CD4-positive, alpha-beta T cell treated with Interleukin-1 beta for 1 hour (primary cell): ENCODE measurements at places on chromosomes 1 and 21.
A peak's percentile ranks its signal among the peaks of the same experiment; 100 is the strongest.

GRCh38 chr1:32338637-32339145 lies 2.7 kb upstream of the MARCKSL1 start:
- DNase-seq: no peak

- peak; percentile 15 for DNase-seq
Measured at GRCh38 chr1:54053745-54054437, 483 bp downstream of the TCEANC2 start.

DNA sequence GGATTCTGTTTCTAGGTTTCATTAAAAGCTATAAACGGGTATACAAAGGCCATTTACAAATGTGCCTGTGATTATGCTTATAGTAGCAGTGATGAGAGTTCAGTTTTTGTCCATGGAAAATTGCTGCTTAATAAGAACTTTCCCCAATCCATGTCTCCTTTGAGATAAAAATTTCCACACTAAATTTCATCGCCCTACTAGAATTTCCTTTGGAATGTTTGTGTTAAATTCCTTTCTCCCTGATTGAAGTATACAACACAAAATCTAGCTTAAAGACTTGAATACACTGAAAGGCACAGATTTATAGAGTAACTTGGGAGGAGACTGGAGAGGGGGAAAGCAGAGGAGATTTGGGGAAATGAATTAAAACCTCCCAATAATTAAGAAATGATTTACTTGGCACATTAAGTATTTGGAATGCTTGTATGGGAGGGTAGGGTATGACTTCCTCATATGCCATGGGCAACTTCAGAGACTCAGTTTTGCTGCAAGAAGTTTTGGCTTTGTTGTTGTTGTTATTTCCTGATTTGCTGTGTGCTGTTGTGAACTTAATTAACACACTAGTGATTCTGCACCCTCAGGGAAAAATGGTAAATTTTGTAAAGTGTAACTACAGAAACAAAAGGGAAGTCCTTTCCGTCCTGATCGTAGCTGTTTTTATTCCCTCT lies 157.6 kb upstream of the LMO4 start:
- no peak for DNase-seq

- DNase-seq: no peak
Measured at GRCh38 chr1:43241413-43241836, 28.4 kb upstream of the TMEM125 start.

- no peak for DNase-seq
Measured at GRCh38 chr1:58881471-58881994, 97.7 kb upstream of the JUN start.

DNA sequence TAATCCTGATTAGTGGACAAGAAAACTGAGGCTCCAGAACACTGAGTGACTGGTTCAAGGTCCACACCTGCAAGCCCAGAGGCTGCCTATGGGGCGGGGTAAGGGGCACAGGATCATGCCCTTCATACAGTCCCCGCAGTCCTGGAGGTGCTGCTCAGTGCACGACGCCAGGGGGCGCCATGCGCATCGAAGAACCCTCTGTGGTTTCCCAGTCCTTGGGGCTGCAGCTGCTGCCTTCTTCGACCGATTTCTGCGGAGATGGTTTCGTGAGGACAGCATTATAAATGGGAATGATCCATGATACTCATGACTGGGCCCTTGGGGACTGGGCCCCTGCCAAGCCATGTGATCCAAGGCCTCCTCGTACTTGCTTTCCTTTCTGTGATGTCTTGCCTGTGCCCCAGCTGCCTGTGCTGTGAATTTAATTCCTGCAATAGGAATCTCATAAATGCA lies 37.1 kb upstream of the ARHGEF10L start:
- peak; percentile 56 for DNase-seq

DNA sequence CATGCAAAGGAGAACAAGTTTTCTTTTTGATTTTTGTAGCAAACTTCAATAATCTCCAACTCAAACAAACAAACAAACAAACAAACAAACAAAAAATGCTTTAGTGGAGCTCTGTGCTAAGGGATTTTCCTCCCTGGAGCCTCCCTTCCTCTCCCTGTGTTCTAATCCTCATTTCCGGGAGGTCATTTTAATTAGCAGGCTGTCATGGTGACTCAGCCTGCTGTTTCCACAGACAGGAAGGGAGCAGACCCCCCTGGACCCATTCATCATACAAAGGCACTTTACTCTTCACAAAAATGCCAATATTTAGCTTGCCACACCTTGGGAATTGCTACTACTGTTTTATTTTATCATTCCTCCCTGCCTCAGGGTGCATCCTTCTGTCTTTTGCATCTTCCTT lies 61.0 kb upstream of the SPATA6 start:
- DNase-seq: no peak

- DNase-seq: no peak
Measured at GRCh38 chr21:25910809-25911208, 176.0 kb downstream of the GABPA start.

GRCh38 chr1:178581351-178582303 lies 68.7 kb downstream of the TEX35 start:
- DNase-seq: peak; percentile 55

DNA sequence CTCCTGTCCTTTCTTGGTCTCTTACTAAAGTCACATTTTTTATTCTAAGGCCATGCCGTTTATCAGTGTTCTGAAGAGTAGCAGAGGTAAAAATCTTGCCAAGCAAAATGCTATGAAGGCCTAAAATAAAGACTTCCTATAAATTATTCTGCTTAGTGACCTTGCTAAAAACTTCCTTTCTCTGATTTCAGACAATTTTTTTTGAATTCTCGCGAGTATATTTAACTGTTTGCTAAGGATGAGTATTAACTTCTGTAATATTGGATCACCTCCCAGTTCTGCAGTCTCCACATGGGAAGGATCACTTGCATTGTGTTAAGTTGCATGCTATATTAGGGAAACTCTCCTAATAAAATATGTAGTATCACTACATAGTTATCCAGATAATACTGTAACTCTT lies 123.4 kb upstream of the SNX7 start:
- DNase-seq: no peak

DNA sequence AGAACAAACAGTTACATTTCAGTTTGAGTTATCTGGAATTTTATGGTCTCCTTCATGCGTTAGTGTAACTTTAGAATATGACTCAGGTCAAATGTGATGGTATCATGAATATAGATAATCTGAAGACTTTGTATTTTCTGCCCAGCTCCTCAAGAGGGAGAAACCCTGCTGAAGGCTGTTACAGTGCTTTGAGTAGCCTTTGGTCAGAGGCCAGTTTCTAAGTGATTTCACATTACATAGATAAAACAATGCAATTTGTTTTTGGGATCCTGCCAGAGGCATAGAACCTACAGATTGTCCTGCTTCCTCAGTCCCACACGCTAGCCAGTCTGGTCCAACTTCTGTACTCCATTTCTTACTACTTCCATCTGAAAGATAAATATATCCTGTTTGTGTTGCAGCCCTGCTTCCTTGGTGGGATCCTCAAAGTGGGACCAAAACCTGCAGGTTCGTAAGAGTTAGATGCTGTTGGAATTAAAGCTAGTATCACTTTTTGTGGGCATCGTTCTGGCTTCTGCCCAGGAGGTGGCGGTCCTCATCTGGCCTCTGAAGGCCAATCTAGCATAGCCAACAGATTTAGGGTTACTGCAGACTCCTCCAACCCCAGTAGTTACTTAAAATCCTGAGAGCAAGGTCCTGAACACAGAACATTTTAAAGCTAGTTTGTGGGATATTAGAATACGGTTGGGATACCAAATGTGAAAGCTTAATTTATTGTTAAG lies 645.8 kb upstream of the USP24 start:
- DNase-seq: no peak

GRCh38 chr1:244599937-244600350 lies 53.0 kb upstream of the DESI2 start:
- DNase-seq: peak; percentile 31

DNA sequence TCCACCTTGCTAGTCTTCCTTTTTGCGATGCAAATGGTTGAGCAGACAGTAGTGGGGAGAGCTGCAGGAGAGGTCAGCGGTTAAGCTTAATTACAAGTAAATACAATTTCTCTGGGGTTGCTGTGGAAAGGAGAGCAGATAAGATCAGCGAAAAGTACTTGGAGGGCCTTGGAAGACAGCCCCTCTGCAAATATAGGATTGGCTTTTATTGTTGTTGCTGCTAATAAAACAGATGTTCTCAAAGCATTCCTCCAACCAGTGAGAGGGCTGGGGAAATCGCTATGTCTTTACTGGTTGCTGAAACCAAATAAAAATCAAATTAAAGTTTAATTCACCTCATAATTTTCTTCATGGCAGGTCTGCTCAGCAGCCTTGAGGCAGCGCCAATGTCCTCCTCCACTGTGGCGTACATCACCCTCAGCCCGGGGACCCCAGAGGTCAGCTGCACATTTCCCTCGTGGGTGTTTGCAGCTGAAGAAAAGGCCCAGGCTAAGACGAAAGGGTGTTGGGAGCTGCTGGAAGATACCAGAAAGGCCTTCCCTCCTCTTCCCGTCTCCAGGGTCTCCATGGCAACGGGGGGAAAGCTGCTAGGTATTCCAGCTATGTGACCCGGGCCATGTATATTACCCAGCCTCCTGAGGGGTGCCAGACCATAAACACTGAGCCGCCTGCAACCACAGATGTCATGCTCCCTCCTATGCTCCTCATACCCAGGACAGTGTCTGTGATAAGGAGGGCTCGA lies 54.6 kb upstream of the POU2F1 start:
- no peak for DNase-seq

- DNase-seq: no peak
Measured at GRCh38 chr21:27108228-27108627, 141.3 kb upstream of the ADAMTS5 start.

DNA sequence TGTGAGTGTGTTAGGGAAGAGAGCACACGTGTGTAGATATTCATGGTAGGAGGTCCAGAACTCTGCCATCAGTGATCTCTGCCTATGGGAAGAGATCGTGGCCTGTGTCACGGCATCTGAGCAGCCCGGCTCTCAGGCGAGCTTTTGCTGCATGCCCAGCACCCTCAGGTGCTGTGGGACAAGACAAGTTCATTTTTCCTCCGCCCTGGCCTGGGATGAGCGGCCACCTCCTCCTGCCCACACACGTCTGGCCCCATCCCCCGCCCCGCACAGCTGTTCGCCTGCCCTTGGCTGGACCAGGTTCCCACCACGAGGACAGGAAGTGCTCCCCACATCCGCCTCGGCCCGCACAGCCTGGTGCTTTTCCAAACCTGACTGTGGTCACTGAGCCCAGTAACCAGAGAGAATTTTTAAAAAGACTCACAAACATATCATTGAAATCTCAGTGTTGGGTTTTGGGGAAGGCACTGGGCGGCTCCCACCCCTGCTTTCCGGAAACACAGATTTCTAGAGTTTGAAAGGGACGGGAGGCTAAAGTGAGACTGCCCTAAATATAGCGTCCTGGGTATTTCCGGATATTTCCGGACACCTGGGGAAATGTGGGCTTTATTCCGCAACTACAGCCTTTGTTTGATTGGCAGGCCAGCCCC lies 18.0 kb downstream of the BMP8A start:
- peak; percentile 13 for DNase-seq

DNA sequence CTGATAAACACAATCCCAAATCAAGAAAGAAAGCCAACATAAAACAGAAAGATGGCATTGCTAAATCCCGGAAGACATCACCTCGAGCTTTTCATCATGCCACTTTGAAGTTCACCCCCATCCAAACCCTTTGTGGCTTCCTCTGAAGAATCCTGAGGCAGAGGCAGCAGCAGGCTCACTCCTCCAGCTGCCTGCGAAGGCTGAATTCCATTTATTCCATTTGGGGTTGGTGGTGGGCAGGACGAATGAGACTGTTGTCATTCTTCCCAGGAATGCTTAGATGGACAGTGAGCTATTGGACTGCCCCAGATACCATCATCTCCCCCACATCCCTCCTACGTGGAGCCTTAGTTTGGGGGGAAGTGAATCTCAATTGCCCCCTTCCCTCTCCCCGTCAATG lies 437.5 kb downstream of the SMYD3 start:
- DNase-seq: no peak

DNA sequence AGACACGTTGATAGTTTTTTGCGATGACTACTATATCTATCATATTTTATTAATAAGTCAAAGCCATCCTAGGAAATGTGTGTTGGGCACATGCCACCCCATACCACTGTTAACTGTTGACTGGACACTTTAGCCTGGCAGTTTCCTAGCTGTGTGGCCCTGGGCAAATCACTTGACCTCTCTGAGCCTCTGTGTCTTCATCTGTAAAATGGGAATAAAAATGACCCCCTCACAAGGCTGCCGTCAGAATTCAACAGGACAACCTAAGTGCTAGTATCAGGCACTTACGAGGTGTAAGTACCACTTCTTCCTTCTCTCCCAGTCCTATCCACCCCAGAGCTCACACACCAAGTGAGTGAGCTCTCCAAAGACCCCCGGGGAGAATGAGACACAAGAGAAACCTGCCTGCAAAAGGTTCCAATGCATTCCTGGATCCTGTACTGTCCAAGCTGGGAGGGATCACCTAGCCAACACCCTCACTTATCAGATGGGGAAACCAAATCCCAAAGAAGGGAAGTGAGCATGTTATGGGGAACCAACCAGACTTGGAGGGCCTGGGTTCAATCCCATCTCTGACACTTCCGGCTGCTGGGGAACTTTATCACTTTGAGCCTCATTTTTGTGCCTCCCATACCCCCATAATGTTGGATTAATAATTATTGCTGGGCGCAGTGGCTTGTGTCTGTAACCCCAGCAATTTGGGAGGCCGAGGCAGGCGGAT lies 24.9 kb downstream of the HSPG2 start:
- DNase-seq: no peak

- DNase-seq: no peak
Measured at GRCh38 chr1:231681006-231681405, 54.4 kb downstream of the DISC1 start.

- DNase-seq: no peak
Measured at GRCh38 chr1:8945568-8945967, at the start of gene CA6. CA6 (plus strand) TSS chr1:8945868; CDS start chr1:8945887, 19 bp downstream.

DNA sequence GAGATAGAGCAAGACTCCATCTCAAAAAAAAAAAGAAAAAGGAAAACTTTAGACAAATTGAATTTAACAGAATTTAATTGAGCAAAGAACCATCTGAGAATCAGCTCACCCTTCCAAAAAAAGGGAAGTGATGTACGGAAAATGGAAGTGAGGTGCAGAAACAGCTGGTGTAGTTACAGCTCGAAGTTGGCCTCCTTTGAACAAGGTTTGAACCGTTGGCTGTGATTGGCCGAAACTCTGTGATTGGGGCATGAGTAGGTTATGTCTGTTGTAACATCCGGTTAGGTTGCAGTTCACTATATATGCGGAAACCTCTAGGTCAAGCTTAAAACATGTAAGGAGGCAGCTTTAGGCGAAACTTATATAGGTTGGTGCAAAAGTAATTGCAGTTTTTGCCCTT lies 97.9 kb upstream of the KIF26B start:
- peak; percentile 62 for DNase-seq

- DNase-seq: no peak
Measured at GRCh38 chr1:20596106-20596505, 7.2 kb downstream of the CDA start.

GRCh38 chr1:5508669-5509330 lies 483.4 kb downstream of the NPHP4 start:
- no peak for DNase-seq

DNA sequence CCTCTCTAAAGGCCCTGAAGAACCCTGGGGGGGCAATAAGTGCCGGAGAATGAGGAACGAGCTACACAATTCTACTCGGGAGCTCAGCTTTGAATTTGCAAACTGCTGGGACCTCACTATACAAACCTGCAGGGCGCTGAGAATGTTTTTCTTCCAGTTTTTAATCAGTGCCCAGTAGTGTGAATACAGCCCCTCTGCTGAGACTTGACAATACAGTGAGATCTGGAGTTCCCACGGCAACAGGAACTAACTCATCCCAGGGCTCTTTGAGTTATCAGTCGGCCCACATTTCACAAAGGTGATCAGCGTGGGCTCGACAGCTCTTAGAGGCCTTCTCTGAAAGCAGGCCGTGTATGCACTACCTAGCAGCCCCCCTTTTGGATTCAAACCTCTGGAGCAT lies 41.7 kb downstream of the TMEM53 start:
- DNase-seq: no peak
